ENCODE measurements at places on chromosomes 4 and X. TPM values are rescaled to one million over a fixed set of nuclear protein-coding genes. Genes with fewer than 3 reads are reported as not detected.

Gene ZFP92
- total RNA-seq, result 1.6 TPM

DNA sequence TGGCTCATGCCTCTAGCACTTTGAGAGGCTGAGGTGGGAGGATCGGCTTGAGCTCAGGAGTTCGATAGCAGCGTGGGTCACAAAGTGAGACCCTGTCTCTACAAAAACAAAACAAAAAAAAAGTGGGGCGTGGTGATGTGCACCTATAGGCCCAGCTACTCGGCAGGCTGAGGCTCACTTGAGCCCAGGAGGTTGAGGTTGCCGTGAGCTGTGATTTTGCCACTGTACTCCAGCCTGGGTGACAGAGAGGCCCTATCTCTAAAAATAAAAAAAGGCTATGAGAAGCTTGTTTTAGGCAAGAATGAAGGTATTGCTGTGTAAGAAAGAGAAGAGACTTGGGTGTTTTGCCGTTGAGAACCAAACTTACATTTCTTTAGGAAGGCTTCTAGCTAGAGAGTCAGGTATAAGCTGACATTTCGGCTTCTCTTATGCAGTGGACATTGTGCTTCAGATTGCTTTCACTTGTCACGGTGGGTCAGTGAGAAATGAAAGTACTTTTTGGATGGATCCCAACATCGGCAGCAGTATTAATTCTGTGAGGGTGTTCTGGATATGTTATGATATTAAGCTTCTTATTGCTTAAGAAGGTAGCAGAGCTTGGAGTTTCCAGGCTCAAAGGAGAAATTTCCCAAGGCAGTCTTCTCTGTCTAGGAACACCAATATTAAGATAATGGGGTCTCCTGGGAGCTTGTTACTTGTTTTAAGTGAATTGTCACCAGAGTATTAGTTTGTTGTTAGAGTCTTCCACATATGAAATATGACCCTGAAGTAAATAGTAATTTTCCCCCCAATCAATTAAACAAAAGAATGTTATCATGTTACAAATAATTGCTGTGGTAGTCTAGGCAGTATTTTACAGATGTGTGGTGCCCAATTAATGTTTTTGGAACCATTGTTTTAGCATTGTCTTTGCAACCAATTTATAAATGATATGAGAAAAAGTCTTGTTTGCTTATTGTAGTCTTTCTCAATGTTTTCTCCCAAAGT lies 17.6 kb downstream of the TMEM131L start:
- no peak overlapping the region for H3K4me3 ChIP-seq
- no peak for DNase-seq
- no peak overlapping the region for H3K27ac ChIP-seq
- H3K4me1 ChIP-seq, result peaks cover 39% of the 10 kb centered on the region
- peaks cover 2% of the 10 kb centered on the region for H3K36me3 ChIP-seq

Gene MAOB
- 3.2 TPM for total RNA-seq

DNA sequence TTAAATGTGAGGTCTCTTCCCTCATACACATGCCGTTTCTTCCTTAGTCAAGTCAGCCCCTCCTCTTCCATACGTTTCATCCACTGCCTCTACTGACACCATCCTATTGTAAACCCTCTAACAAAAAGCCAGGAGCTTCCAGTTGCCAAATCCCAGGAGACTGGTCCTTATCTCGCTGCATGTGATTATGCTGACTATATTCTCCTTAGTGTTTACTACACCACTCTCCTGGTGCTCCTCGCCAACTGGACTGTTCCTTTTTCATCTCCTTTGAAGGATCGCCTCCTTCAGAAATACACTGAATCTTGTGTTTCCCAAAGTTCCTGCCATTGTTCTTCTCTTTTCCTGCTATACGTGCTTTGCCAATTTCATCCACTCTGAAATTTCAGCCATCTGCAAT lies 27.7 kb downstream of the MAML3 start:
- no peaks in the 10 kb centered on the region for H3K4me1 ChIP-seq
- no peak for DNase-seq
- H3K27ac ChIP-seq, result no peak overlapping the region
- H3K4me3 ChIP-seq, result no peak overlapping the region
- no peaks in the 10 kb centered on the region for H3K27me3 ChIP-seq

DNA sequence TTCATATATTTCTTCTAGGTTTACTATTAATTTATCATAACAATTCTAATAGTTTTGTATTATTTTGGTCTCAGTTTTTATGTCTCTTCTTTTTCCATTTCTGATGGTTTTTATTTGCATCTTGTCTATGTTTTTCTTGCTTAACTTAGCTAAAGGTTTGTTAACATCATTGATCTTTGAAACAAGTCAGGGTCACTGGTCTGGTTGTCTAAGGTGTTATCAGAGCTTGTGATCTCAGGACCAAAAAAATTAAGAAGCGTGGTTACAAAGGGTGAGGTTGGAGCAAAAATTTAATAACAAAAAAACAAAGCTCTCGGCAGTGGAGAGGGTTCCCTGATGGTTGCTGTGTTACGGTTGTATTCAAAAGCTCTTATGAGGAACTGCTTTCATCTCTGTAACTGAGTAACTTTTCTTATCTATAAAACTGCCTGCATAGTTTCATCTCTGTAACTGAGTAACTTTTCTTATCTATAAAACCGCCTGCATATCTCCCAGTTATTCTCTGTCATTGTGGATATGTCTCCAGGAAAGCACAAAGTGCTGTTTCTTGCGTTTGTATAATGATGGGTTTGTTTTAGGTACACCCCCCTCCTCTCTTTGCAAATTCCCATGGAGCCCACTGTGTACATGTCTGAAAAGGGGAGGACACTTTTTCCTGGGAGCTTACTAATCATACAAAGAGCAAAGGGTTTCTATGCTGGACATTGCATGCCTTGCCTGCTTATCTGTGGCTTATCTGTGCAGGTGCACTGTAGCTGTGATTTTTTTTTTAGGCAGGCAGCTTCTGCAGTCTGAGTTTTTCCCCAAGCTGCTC lies 62.4 kb upstream of the UGT2B15 start:
- H3K27ac ChIP-seq, result no peak overlapping the region
- no peaks in the 10 kb centered on the region for H3K4me1 ChIP-seq
- no peaks in the 10 kb centered on the region for H3K36me3 ChIP-seq
- no peaks in the 10 kb centered on the region for H3K27me3 ChIP-seq

Gene RAI2
- total RNA-seq, result 0.87 TPM

GRCh38 chrX:129665916-129666644 lies 11.3 kb upstream of the APLN start:
- peaks cover 38% of the 10 kb centered on the region for H3K4me1 ChIP-seq
- H3K27me3 ChIP-seq, result no peaks in the 10 kb centered on the region
- DNase-seq, result no peak

DNA sequence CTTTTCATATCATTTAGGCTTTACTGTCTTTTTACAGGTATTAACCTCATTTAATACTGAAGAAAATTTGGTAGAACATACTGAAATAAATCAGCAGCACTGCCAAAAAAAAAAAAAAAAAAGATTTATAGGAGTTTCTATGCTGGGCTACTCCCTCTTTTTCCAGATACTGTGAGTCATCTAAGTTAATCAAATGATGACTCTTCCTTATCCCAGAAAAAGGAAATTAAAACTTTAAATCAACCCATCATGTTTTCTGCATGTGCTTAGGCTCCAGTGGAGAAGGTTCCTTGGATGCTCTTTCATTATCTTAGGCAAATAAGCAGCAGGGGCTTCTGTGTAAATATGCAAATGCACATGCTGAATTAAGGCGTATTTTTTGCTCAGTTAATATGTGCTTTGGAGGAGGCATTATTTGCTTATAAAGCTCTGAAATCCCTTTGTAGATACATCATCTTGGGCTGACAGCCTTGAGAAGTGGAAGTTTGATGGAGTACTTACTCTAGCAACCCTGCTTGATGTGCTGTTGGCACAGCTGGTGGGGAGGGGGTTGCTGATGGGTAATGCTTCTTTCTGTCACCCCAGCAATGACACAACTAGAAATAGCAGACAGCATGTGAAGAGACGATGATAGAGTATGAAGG lies 136.1 kb downstream of the C4orf33 start:
- H3K36me3 ChIP-seq, result no peaks in the 10 kb centered on the region
- DNase-seq, result no peak
- H3K27ac ChIP-seq, result peak overlapping the region; percentile 75
- H3K4me1 ChIP-seq, result peaks cover 23% of the 10 kb centered on the region

GRCh38 chr4:141684785-141685184 lies 48.4 kb downstream of the IL15 start:
- peaks cover 3% of the 10 kb centered on the region for H3K4me1 ChIP-seq
- no peaks in the 10 kb centered on the region for H3K27me3 ChIP-seq
- no peak for DNase-seq
- H3K36me3 ChIP-seq, result no peaks in the 10 kb centered on the region
- H3K27ac ChIP-seq, result no peak overlapping the region

DNA sequence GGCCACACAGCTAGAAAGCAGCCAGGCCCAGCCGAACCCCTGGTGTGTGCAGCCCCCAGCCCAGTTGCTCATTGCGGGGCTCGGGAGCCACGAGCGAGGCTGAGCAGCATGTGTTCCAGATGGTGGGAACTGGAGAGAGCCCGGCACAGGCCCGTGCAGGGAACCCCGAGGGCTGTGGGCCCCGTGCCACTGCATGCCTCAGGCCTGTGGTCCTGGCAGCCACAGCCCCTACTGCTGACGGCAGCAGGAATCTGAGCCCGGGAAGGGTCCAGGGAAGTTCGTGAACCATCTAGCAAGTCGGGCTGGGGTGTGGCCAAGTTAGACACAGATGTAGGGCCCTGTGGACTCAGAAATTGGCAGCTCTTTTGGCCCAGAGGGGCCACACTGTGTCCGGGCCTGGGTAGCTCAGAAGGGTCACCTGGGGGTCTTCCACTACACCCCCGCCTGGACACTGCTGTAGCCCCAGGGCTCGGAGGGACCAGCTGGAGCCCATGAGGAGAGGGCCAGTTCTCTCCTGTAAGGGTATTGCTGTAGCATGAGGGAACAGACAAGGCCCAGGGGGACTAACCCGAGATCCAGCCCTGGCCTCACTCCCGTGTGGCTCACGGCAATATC lies 12.1 kb downstream of the HTRA3 start:
- no peak for DNase-seq
- peaks cover 22% of the 10 kb centered on the region for H3K4me1 ChIP-seq
- H3K36me3 ChIP-seq, result no peaks in the 10 kb centered on the region
- no peak overlapping the region for H3K27ac ChIP-seq
- peaks cover 3% of the 10 kb centered on the region for H3K27me3 ChIP-seq

DNA sequence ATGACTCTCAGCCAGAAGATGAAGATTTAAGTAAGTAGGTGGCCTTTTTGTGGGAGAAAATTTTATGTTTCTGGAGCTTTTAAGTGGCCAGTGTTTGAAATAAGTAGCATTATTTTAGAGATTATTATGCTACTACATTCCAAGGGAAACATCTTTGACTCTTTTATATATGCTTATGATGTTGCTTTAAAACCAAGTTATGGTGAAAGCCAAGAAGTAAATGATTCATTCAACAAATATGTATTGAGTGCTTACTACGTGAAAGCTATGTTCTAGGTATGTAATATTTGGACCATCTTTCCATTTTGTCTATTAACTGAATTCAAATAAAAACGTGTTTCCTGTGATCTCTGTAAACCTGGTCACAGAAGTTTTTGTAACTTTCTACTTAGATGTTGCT lies 58.3 kb downstream of the ZFX start:
- no peak for DNase-seq
- no peak overlapping the region for H3K4me3 ChIP-seq
- peaks cover 32% of the 10 kb centered on the region for H3K36me3 ChIP-seq
- peak overlapping the region; percentile 56 for H3K27ac ChIP-seq

Gene PLS3
- total RNA-seq, result 642 TPM

GRCh38 chr4:35052546-35052945 lies 1191.8 kb downstream of the ARAP2 start:
- no peaks in the 10 kb centered on the region for H3K4me1 ChIP-seq
- no peak overlapping the region for H3K27ac ChIP-seq
- no peaks in the 10 kb centered on the region for H3K27me3 ChIP-seq

GRCh38 chr4:27692158-27692557 lies 831.5 kb downstream of the STIM2 start:
- peaks cover 8% of the 10 kb centered on the region for H3K4me1 ChIP-seq
- H3K27ac ChIP-seq, result no peak overlapping the region
- no peaks in the 10 kb centered on the region for H3K36me3 ChIP-seq
- no peak for DNase-seq
- H3K27me3 ChIP-seq, result peaks cover 7% of the 10 kb centered on the region
- H3K4me3 ChIP-seq, result no peak overlapping the region

Gene MXRA5
- 26.4 TPM for total RNA-seq

GRCh38 chr4:25457053-25457715 lies 80.1 kb downstream of the ANAPC4 start:
- no peaks in the 10 kb centered on the region for H3K27me3 ChIP-seq
- H3K4me1 ChIP-seq, result peaks cover 8% of the 10 kb centered on the region
- no peak for DNase-seq
- H3K36me3 ChIP-seq, result peaks cover 2% of the 10 kb centered on the region
- no peak overlapping the region for H3K4me3 ChIP-seq

- DNase-seq, result no peak
- H3K36me3 ChIP-seq, result no peaks in the 10 kb centered on the region
Measured at GRCh38 chrX:21373637-21374162, 518 bp upstream of the CNKSR2 start.

Gene GAR1
- total RNA-seq, result 20.2 TPM

DNA sequence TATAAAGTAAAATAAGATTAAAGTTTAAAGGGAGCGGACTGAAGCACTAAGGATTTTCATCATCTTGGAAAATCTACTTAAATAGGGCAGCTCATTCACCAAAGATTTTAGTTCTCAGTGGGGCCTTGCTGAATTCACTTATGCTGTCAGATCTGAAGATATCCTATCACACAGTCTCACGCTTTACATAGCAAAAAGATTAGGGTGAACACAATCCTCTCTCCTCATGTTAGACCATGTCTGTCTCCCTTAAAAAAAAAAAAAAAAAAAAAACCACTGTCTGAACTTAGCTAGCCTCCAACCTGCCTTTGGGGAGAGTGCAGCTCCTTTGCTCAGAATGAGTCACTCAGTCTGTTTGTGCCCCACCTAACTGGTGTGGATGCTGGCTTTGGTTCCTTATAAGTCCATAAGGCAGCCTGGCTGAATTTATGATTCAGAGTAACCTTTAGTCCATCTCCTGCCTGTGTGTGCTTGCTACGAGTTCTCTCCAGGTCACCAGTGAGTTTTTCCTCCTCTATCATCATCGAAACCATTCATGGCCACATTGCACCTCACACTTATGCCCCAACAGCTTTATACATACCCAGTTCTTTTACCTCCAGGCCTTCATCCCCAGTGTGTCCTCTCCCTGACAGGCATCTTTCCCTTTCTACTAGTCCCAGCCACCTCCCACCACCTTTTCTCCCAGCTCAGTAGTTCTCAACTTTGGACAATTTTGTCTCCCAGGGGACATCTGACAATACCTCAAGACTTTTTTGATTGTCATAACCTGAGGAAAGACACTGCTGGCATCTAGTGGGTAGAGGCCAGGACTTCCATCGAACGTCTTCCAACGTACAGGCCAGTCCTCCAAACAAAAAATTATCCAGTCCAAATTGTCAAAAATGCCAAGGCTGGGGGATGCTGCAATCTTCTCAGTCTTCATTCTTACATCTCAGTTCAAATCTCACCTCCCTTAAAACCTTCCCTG lies 220.7 kb upstream of the EMCN start:
- peaks cover 5% of the 10 kb centered on the region for H3K36me3 ChIP-seq
- H3K4me1 ChIP-seq, result peaks cover 16% of the 10 kb centered on the region
- no peak overlapping the region for H3K4me3 ChIP-seq
- H3K27me3 ChIP-seq, result no peaks in the 10 kb centered on the region
- no peak for DNase-seq
- H3K27ac ChIP-seq, result no peak overlapping the region

- no peak overlapping the region for H3K27ac ChIP-seq
- no peaks in the 10 kb centered on the region for H3K36me3 ChIP-seq
- peaks cover 1% of the 10 kb centered on the region for H3K27me3 ChIP-seq
- H3K4me1 ChIP-seq, result peaks cover 4% of the 10 kb centered on the region
Measured at GRCh38 chr4:120158046-120158445, 91.4 kb upstream of the MAD2L1 start.

GRCh38 chrX:71870208-71871098 lies 40.2 kb upstream of the NHSL2 start:
- no peaks in the 10 kb centered on the region for H3K4me1 ChIP-seq
- peaks cover 14% of the 10 kb centered on the region for H3K27me3 ChIP-seq
- H3K36me3 ChIP-seq, result no peaks in the 10 kb centered on the region
- no peak overlapping the region for H3K27ac ChIP-seq

Gene EXOC1L
- not detected for total RNA-seq

Gene GRK4
- 13.4 TPM for total RNA-seq

Gene BEX1
- 6.0 TPM for total RNA-seq

Data from chondrocyte (in vitro differentiated cells).